ENCODE measurements at places on chromosomes 5 and 9. TPM values are rescaled to one million over a fixed set of nuclear protein-coding genes. Genes with fewer than 3 reads are reported as not detected.

The PCDHGA1 gene
- total RNA-seq, result 1.0 TPM

The ZNF300 gene
- 17.0 TPM for total RNA-seq

GRCh38 chr5:59279979-59280378, 613.5 kb downstream of the PDE4D start:
- no peak overlapping the region for H3K27ac ChIP-seq
- no peaks in the 10 kb centered on the region for H3K27me3 ChIP-seq
- no peaks in the 10 kb centered on the region for H3K36me3 ChIP-seq
- no peak for DNase-seq
- peaks cover 17% of the 10 kb centered on the region for H3K4me1 ChIP-seq

DNA sequence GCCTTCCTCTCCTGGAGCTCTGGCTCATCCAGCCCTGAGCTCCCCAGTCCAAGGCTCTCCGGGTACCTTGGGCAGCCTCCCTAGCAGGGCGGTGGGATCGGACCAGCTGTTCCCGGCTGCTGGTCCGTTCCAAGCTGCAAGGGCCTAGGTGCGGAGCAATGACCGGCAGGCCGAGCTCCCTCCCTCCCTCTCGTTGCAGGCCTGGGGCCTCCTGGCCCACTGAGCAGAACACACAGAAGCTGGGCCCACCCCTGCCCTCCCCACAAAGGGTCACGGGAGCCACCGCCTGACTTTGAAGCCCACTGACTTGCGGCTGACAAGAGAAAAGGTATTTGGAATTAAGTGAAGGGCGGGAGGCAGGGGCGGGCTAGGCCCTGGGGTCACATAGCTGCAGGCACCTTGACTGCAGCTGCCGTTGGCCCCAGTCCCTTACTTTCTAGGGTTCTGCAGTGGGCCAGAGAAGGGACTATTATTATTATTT, 104.7 kb upstream of the IER5L start:
- H3K36me3 ChIP-seq, result no peaks in the 10 kb centered on the region
- H3K4me1 ChIP-seq, result peaks cover 30% of the 10 kb centered on the region
- H3K4me3 ChIP-seq, result no peak overlapping the region
- DNase-seq, result no peak

The IFNA13 gene
- not detected for total RNA-seq

- no peaks in the 10 kb centered on the region for H3K27me3 ChIP-seq
- no peak overlapping the region for H3K27ac ChIP-seq
- DNase-seq, result no peak
- H3K4me3 ChIP-seq, result no peak overlapping the region
- no peaks in the 10 kb centered on the region for H3K36me3 ChIP-seq
These were observed 93.9 kb downstream of the GRIA1 start for GRCh38 chr5:153584126-153584959.

DNA sequence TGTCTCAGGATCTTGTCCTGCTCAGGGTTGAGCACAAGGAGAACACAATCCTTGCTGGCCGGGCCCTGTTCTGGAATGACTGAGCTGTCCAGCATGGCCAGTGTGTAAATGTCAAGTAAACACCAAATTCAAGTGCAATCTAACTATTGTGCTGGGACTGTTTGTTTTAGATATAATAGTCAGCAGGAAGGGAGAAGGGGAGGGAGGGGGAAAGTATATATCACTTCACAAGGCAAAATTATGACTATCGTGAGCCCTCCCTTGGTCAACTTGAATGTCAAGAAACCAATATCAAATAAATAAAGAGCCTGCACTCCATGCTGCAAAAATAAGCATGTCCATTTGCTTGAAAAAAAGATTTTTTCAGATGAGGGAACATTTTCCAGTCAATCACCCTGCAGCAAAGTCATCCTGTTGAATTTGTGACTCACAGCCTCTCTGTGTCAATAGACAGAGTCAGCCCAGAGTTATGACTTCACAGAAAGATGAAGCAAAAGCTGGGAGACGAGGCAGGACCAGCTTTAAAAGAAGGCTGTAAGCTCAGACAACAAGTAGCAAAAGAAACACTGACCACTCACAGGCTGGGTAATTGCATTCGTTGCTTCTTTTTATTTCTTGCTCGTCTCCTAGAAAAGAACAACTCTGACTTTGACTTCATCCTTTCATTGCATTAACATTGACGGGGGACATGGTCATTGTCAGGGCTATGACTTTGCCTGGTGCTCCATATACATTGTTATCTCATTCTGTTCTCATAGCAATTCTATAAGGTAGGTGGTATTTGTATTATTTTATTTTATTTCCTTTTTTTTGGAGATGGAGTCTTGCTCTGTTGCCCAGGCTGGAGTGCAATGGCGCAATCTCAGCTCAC, 15.3 kb upstream of the KLF4 start:
- H3K27me3 ChIP-seq, result no peaks in the 10 kb centered on the region
- no peak overlapping the region for H3K27ac ChIP-seq
- H3K4me3 ChIP-seq, result no peak overlapping the region

Measured in neural progenitor cell (in vitro differentiated cells).